A549 treated with DMSO at 1 μM for 4 hours (cell line): ENCODE measurements at places on chromosomes 3 and 15. TPM values are rescaled to one million over a fixed set of nuclear protein-coding genes. Genes with fewer than 3 reads are reported as not detected.

METTL6 gene
- total RNA-seq: 25.7 to 32.0 TPM (median 29.9 TPM) in 5 replicates

SENP8 gene
- 0.92 to 1.9 TPM (median 1.8 TPM) in 5 replicates for total RNA-seq

TFDP2 gene
- 14.8 to 20.9 TPM (median 18.8 TPM) in 5 replicates for total RNA-seq

LRRC3B gene
- total RNA-seq: not detected in 5 replicates

MESP1 gene
- total RNA-seq: 2.7 to 8.0 TPM (median 6.3 TPM) in 5 replicates

CYB561D2 gene
- 17.2 to 23.0 TPM (median 22.0 TPM) in 5 replicates for total RNA-seq

KCNMB3 gene
- 0.91 to 1.6 TPM (median 1.2 TPM) in 5 replicates for total RNA-seq

ADAMTS17 gene
- total RNA-seq: 0.03 to 0.41 TPM (median 0.17 TPM) in 5 replicates

PLA1A gene
- total RNA-seq: 0.13 to 0.45 TPM (median 0.22 TPM) in 5 replicates

PLA2G4E gene
- total RNA-seq: not detected in 5 replicates

NKIRAS1 gene
- total RNA-seq: 9.0 to 10.8 TPM (median 9.4 TPM) in 5 replicates

ESYT3 gene
- total RNA-seq: 0.56 to 1.0 TPM (median 0.78 TPM) in 5 replicates

RBPMS2 gene
- 7.5 to 9.4 TPM (median 8.4 TPM) in 5 replicates for total RNA-seq

SOX2 gene
- total RNA-seq: 0.75 to 1.2 TPM (median 1.0 TPM) in 5 replicates

HESX1 gene
- total RNA-seq: 0.09 to 0.27 TPM (median 0.25 TPM) in 5 replicates

INSYN1 gene
- total RNA-seq: 1.4 to 2.6 TPM (median 2.1 TPM) in 5 replicates

GPR15 gene
- not detected in 5 replicates for total RNA-seq

LYZL4 gene
- not detected in 5 replicates for total RNA-seq

SERPINI1 gene
- 2.4 to 3.8 TPM (median 2.8 TPM) in 5 replicates for total RNA-seq

IRAK2 gene
- 21.0 to 30.9 TPM (median 25.8 TPM) in 5 replicates for total RNA-seq

STAB1 gene
- total RNA-seq: not detected in 5 replicates

STRC gene
- 0.02 to 0.23 TPM (median 0.09 TPM) in 5 replicates for total RNA-seq

ARPC4 gene
- 148 to 226 TPM (median 154 TPM) in 5 replicates for total RNA-seq
